ENCODE measurements at places on chromosomes 1 and 21. TPM values are rescaled to one million over a fixed set of nuclear protein-coding genes. Genes with fewer than 3 reads are reported as not detected.

The FAM131C gene
- 0.09 TPM for total RNA-seq

The NHLH1 gene
- total RNA-seq = 0.04 TPM

The AZIN2 gene
- 5.3 TPM for total RNA-seq

DNA sequence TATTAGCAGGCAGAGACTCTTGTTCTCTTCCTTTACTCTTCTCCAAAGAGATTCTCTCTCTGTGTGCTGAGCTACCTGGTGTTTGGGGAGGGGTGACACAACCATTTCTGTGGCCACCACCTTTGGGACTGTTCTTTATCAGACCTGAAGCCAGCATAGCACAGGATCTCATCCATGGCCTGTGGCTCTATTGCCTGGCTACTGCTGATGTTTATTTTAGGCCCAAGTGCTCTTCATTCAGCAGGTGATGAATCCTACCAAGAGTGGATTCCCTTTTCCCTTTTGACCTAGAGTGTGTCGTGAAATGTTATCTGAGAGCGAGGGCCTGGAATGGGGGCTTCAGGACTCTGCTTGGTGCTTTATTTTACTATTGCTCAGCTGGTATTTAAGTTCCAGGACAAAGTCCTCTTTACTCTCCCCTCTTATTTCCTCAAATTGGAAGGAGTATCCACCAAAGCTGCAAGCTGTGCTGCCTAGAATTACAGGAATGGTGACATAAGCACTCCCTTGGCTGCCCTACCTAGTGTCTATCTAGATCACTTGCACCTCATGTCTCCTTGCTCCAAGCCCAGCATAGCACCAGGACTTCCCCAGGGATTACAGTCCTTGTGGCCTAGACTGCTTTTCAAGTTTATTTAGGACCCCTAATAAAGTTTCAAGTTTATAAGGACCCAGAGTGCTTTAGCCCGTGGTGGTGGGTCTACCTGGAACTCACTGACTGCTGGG lies 94.7 kb upstream of the GPR52 start:
- H3K27me3 ChIP-seq = no peaks in the 10 kb centered on the region
- DNase-seq = no peak
- H3K4me3 ChIP-seq = no peak overlapping the region
- H3K4me1 ChIP-seq = no peaks in the 10 kb centered on the region
- no peak overlapping the region for H3K27ac ChIP-seq

DNA sequence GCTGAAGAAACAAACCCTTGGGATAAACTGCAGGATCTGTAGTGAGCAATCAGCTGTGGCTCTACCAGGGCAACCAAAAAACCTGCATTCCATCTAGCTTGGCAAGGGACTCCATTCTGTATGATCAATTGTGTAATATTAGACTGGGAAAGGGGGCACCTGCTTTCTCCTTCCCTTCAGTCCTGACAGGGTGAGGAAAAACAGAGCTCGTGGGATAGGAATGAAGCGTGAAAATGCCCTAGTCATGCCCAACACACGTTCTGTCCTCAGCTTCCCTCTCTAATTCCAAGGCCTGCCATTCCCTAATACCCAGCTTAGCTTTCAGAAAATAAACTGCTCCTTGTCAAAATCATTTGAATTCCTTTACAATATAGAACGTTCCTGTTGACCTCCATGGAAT lies 442.3 kb downstream of the PLPP3 start:
- H3K27ac ChIP-seq = no peak overlapping the region
- no peaks in the 10 kb centered on the region for H3K36me3 ChIP-seq
- no peak overlapping the region for H3K4me3 ChIP-seq
- no peaks in the 10 kb centered on the region for H3K27me3 ChIP-seq
- DNase-seq = peak; percentile 37

The ACKR1 gene
- 2.7 TPM for total RNA-seq

GRCh38 chr1:225973158-225973557 lies 26.0 kb downstream of the SDE2 start:
- no peaks in the 10 kb centered on the region for H3K4me1 ChIP-seq
- H3K27me3 ChIP-seq = no peaks in the 10 kb centered on the region
- no peak overlapping the region for H3K27ac ChIP-seq
- H3K4me3 ChIP-seq = no peak overlapping the region

DNA sequence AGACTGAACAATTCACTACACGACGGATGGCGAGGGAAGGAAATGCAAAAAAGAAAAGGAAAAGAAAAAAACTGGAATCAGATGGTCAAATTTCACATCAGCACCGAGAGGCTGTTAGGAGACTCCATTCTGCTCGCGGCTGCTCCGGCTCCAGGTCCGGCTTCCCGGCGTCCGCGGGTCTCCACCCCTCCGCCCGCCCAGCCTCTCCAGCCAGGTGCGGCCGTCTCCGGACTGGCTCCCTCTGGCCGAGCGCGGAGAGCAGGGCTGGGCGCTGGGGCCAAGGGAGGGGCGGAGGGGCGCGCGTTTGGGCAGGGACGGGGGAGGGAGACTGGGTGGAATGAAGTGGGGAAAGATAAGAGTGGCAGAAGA lies 332 bp downstream of the KCNJ6 start:
- peaks cover 20% of the 10 kb centered on the region for H3K4me1 ChIP-seq
- H3K4me3 ChIP-seq = peak overlapping the region; percentile 21
- H3K36me3 ChIP-seq = no peaks in the 10 kb centered on the region

DNA sequence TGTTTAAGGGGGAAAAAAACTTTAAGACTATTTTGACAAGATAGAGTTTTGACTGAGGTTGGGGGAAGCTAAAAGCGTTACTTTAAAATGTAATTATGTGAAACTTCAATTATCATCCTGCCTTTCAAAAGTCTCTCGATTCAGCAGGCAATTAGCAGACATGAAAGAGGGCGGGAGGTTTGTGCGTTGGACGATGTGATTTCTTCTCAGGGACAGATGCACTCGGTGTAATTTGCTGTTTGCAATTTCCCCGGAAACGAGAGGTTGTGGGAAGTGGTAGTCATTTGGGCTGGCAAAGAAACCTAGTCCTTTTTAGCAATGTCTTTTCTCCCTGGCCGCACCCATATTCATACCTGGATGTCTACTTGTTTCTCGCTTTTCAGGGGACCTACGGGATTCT lies 27.1 kb downstream of the KAZN start:
- DNase-seq = no peak
- H3K27me3 ChIP-seq = no peaks in the 10 kb centered on the region
- no peak overlapping the region for H3K4me3 ChIP-seq
- no peaks in the 10 kb centered on the region for H3K36me3 ChIP-seq
- H3K4me1 ChIP-seq = peaks cover 14% of the 10 kb centered on the region

DNA sequence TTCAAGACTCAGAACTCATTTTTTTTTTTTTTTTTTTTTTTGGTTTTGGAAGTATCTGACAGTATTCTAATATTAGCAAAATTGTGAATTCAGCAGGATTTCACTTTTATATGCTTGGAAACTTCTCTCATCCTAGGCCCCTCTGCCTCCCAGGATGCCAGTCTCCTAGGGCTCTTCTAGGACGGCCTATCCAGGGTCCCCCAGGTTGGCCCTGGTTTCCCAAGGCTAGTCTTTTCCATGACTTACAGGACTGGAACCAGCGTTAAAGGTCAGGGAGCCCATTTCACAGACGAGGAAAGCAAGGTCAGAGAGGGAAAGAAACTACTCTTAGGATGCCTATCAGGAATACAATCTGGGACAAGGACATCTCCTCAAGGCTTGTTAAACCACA lies 412.5 kb downstream of the PTPRU start:
- DNase-seq = no peak
- no peak overlapping the region for H3K4me3 ChIP-seq
- H3K4me1 ChIP-seq = no peaks in the 10 kb centered on the region
- peaks cover 4% of the 10 kb centered on the region for H3K27me3 ChIP-seq

- no peaks in the 10 kb centered on the region for H3K4me1 ChIP-seq
- DNase-seq = peak; percentile 59
- H3K36me3 ChIP-seq = no peaks in the 10 kb centered on the region
These were observed 941 bp downstream of the ELAVL4 start for GRCh38 chr1:50109647-50110075.

DNA sequence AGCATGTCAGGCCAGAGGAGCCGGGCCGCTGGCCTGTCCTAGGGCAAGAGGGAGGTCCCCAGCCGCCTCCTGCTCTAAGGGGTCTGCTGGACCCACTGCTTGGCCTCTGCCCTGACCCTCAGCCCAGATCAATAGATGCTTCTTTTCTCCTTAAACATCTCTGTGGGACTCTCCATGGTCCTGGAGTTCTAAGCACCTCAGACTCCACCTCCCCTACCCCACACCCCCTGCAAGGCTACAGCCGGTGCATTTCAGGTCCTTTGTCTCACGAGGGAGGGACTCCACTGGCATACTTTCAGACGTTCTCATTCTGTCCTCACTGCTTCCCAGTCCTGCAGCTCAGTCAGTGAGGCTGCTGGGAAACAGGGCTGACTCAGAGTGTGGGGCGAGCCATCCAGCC lies 11.0 kb downstream of the CNTN2 start:
- no peak overlapping the region for H3K27ac ChIP-seq
- no peak overlapping the region for H3K4me3 ChIP-seq
- H3K27me3 ChIP-seq = peaks cover 21% of the 10 kb centered on the region
- no peaks in the 10 kb centered on the region for H3K4me1 ChIP-seq
- no peaks in the 10 kb centered on the region for H3K36me3 ChIP-seq

GRCh38 chr1:19387045-19387467 lies 74.9 kb downstream of the SLC66A1 start:
- H3K27ac ChIP-seq = no peak overlapping the region
- no peak for DNase-seq
- H3K36me3 ChIP-seq = peaks cover 22% of the 10 kb centered on the region
- H3K4me1 ChIP-seq = peaks cover 43% of the 10 kb centered on the region
- H3K27me3 ChIP-seq = no peaks in the 10 kb centered on the region

- peaks cover 8% of the 10 kb centered on the region for H3K4me1 ChIP-seq
- H3K27ac ChIP-seq = peak overlapping the region; percentile 86
- DNase-seq = no peak
- H3K4me3 ChIP-seq = peak overlapping the region; percentile 77
- no peaks in the 10 kb centered on the region for H3K27me3 ChIP-seq
These were observed 629 bp downstream of the RPS27 start for GRCh38 chr1:153991151-153991630.

DNA sequence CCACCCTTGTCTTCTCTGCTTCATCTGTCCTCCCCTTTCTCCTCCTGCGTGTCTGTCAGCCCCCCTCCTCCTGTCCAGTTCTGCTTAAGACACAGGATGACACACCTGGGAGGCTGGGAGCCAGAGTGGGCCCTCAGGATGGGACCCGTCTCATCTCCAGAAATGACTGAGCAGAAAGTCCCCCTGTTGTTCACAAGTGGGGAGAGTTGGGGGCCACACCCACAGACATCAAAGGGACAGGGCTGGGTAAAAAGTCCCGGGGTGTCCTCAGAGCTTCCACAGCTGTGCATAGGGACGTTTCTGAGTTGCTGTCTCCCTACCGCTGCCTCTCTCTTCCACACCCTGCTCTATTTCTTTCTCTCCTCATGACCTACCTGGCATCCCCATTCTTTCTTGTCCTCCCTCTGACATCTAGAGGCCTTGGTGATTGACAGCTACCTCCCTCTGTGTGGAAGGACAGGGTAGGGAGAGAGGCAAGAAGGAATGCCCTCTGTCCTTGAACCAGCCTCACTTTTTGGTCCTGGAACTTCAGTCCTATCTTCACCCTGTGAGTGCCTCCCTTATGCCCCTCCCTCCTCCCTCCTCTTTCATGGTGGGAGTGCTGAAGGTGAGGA lies 19.5 kb upstream of the SH2D2A start:
- H3K4me1 ChIP-seq = no peaks in the 10 kb centered on the region
- no peak for DNase-seq
- H3K27me3 ChIP-seq = peaks cover 66% of the 10 kb centered on the region
- H3K4me3 ChIP-seq = no peak overlapping the region
- no peak overlapping the region for H3K27ac ChIP-seq
- H3K36me3 ChIP-seq = no peaks in the 10 kb centered on the region

The ZNF687 gene
- total RNA-seq = 8.5 TPM

The LRRC38 gene
- 11.9 TPM for total RNA-seq

DNA sequence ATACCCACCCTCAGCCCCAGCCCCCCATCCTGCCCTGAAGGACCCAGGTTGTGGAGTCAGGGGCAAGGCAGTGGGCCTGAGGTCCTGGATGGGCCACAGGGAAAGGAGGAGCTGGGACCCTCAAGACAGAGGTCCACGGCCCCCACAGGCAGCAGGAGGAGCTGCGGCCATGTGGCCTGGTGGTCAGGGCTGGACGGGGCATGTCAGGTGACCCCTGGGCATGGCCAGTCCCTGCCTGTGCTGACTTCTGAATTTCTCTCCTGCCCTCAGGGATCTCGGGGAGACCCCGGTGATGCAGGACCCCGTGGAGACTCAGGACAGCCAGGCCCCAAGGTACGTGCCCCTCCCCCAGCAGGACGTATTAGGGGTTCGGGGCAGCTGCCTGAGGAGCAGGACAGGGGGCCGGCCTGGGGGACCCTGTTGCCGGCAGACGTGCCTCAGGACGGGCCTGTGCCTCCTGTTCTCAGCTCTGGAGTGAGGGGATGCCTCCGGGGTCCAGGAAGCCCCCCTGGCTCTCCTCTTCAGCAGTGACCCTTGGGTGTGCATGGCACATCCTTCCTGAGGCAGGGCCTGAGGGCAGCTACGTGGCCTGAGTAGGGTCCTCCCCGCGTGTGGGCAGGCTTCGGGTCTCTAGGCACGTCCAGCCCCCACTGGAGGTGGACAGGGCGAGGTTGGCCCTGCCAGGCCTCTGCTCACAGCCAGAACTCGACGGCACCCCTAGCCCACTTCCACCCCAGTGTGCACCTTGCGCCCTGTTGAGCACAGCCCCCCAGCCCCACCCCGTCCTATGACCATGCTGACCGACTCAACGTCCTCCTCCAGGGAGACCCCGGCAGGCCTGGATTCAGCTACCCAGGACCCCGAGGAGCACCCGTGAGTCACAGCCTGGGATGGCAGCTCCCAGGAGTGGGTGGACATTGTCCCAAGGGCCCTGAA lies 23.6 kb downstream of the COL6A2 start:
- H3K4me3 ChIP-seq = no peak overlapping the region
- H3K27me3 ChIP-seq = no peaks in the 10 kb centered on the region
- DNase-seq = no peak
- H3K4me1 ChIP-seq = no peaks in the 10 kb centered on the region
- H3K27ac ChIP-seq = no peak overlapping the region
- peaks cover 94% of the 10 kb centered on the region for H3K36me3 ChIP-seq

GRCh38 chr21:44263768-44264167 lies 2.1 kb upstream of the DNMT3L start:
- no peaks in the 10 kb centered on the region for H3K36me3 ChIP-seq
- no peak for DNase-seq
- no peaks in the 10 kb centered on the region for H3K4me1 ChIP-seq
- H3K4me3 ChIP-seq = no peak overlapping the region
- H3K27me3 ChIP-seq = peaks cover 5% of the 10 kb centered on the region

GRCh38 chr1:62181532-62181931 lies 13.1 kb upstream of the L1TD1 start:
- no peaks in the 10 kb centered on the region for H3K4me1 ChIP-seq
- no peak overlapping the region for H3K4me3 ChIP-seq
- H3K27me3 ChIP-seq = no peaks in the 10 kb centered on the region
- H3K36me3 ChIP-seq = no peaks in the 10 kb centered on the region

The DIRAS3 gene
- total RNA-seq = 3.5 TPM

- H3K27me3 ChIP-seq = no peaks in the 10 kb centered on the region
- no peak overlapping the region for H3K27ac ChIP-seq
- H3K4me1 ChIP-seq = peaks cover 9% of the 10 kb centered on the region
- peaks cover 74% of the 10 kb centered on the region for H3K36me3 ChIP-seq
- DNase-seq = no peak
These were observed 13.4 kb downstream of the TMEM63A start for GRCh38 chr1:225868631-225869330.

- H3K4me1 ChIP-seq = no peaks in the 10 kb centered on the region
- no peak overlapping the region for H3K27ac ChIP-seq
- H3K4me3 ChIP-seq = no peak overlapping the region
- no peaks in the 10 kb centered on the region for H3K36me3 ChIP-seq
- H3K27me3 ChIP-seq = no peaks in the 10 kb centered on the region
- DNase-seq = no peak
These were observed 79.6 kb upstream of the PPM1J start for GRCh38 chr1:112794654-112795239.

- no peaks in the 10 kb centered on the region for H3K4me1 ChIP-seq
- no peaks in the 10 kb centered on the region for H3K27me3 ChIP-seq
- DNase-seq = no peak
- no peak overlapping the region for H3K27ac ChIP-seq
- no peaks in the 10 kb centered on the region for H3K36me3 ChIP-seq
These were observed 839.1 kb upstream of the ADGRL2 start for GRCh38 chr1:80961464-80962190.

The RUNX3 gene
- 0.22 TPM for total RNA-seq

The RCAN3 gene
- 1.4 TPM for total RNA-seq

Measured in muscle of leg (tissue), 16 donors.